ENCODE measurements at places on chromosomes 1 and 21.

- no peak for DNase-seq
Measured at GRCh38 chr1:29682919-29683295, 446.6 kb downstream of the PTPRU start.

DNA sequence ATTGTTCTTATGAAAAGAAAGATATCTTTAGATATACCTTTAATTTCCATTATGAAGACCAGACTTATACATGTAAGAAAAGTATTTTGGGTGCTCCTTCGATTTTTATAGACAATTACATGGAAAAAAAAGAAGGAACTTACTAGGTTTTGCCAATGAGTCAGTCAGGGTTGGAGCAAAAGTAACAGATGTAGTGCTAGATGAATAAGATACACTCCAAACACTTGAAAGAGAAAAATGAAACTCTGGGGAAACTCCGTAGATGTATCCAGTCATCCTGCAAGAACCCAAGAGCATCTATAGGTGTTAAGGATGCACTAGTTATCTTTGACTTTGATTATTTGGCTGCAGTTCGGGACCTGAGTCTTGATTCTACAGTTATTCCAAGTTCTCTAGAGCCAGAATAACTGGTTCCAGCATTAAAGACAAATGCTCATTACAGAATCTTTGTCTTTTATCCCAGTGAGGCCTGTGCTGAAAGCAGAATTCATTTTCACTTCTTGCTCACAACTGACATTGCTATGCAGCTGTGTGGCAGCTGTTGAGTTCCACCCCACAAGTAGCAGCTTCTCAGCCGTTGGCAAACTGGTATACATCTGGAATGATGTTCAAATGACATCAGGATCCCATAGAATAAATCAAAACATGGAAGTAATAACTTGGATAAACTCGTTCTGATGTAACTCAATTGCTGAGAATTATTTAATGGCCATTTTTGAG, 326.1 kb downstream of the ASTN1 start:
- DNase-seq = no peak

GRCh38 chr1:52263153-52263910, 102.7 kb downstream of the CC2D1B start:
- DNase-seq = no peak

DNA sequence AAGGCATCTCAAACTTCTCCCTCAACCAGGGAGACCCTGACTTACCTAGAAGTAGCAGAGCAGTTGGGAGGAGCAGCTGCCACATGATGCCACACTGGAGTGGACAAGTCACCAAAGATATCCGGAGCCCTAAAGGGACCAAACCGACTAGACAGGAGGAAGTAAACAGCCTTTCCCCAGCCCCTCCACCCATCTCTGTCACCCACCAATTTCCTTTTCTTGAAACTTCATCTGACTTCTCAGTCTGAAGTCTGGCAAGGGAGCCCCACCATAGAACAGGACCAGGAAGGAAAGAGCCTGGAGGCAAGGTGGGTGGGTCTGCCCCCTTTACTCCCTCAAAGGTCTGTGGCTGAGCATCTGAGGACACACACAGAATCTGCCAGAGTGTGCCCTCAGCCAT, at the start of gene FCGR3A:
Gene FCGR3A, minus strand, starts transcription at position 167 of the 400 bp plus-strand sequence. Its CDS starts 82 bp downstream, at position 85.
- DNase-seq = no peak

DNA sequence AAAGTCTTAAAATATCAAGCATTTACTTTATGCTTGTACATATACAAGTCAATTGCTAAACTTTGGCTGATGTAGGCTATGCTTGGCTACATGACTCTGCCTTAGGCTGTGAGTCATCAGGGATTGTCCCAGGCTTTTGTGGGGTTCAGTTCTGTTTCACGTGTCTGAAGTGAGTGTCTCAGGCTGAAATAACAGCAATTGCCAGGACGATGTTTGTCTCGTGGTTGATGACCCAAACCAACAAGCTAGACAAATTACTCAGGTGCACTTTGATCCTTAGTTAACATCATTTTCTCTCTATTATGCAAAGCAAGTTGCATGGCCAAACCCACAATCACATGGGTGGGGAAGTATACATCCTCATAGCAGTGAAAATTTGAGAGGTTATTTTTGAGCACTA, 410.1 kb downstream of the BRINP3 start:
- no peak for DNase-seq

DNA sequence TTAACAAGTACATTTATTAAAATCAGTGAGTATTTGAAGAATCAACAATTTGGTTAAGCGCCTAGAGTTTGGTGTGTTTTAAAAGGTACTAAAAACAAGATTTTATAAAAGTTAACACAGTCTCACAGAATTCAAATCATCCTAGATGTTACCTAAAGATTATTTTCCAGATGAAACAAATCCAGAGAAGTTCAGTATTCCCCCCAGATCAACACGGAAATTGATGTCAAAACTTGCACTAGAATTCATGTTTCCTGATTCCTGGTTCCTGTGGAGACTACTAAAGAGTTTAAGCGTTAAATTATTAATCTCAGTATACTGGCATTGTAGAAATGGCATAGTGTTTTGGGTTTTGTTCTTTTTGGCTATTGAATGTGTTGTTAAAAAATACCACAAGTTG, 1.4 kb downstream of the PTBP2 start:
- no peak for DNase-seq

DNA sequence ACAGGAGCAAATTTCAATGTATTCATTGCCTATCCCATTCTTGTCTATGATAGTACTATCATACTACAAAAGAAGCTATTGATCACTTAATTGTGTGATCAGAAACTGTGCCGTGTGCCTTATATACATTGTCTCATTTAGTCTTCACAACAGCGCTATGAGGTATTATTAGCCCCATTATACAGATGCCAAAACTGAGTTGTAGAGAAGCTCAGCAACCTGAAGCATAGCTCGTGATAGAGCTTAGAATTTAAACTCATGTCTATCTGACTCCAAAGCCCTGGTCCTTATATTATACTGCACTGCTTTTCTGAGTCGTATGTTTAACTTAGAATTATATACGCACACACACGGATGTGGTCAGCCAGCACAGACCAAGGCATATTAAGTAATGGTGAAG, 315.1 kb downstream of the NFIA start:
- no peak for DNase-seq

- no peak for DNase-seq
Measured at GRCh38 chr1:116152950-116153691, 41.9 kb downstream of the MAB21L3 start.

DNA sequence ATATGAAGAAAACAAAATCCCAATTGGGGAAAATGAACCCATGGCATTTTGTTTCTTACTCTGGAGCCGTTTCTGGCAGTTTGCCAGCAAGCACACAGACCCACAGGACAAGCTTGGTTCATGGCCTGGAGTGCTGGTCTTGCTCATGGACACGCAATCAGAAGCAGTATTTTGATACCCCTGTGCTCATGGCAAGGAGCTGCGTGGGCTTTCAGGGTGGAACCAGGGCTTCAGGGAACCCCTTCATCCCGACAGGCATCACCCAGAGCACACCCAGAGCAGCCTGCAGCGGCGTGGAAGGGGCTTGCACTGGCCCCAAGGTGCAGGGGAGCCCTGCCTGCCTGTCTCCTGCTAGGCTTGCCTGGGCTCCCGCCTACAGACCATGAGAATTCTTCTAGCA, 45.4 kb upstream of the PCBP3 start:
- no peak for DNase-seq

DNA sequence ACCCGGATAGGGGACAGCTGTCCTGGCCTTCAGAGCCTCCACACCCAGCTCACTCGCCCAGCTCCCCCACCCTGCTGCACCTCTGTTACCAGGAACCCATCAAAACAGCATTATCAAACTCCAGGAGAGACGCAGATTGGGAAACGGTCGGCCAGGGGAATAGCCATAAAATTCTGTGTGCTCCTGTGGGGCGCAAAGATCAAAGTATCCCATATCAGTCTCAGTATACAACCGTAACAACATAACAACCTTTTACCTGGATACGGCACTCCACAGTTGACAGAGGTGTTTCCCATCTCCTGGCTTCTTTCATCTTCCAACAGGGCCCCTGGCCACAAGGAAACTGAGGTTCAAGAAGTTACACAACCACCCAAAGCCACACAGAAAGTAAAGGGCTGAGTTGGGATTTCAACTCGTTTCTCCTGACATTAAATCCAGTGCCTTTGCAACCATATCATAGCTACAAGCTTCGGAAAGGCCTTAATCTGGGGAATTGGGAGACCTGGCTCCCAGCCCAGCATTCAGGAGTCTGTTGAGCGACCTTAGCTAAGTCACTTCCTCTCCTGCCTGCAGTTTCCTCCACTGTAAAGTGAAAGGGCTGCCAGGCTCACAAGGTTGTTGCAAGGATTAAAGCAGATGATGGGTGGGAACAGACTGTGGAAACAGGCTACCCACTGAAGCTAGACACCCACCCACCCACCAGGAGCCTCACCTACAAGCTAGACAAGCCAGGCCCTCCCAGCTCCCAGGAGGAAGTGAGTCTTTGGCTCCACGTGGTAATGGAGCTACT, 8.1 kb upstream of the EPHB2 start:
- DNase-seq = no peak

GRCh38 chr21:32499249-32500055, 85.9 kb downstream of the TCP10L start:
- DNase-seq = no peak

Measured in T-helper 9 cell (primary cell).